ENCODE measurements at places on chromosomes 7 and 10. TPM values are rescaled to one million over a fixed set of nuclear protein-coding genes. Genes with fewer than 3 reads are reported as not detected.

Gene GSTO2
- 3.8 TPM for total RNA-seq

Gene WNT8B
- not detected for total RNA-seq

Gene GUSB
- total RNA-seq, result 23.5 TPM

Gene KLF14
- under 0.01 TPM for total RNA-seq

Gene UFSP1
- total RNA-seq, result 3.9 TPM

Gene STARD3NL
- 85.4 TPM for total RNA-seq

Gene SPDYE16
- total RNA-seq, result 0.33 TPM

Gene GIMAP8
- 0.15 TPM for total RNA-seq

Gene MMS19
- total RNA-seq, result 87.3 TPM

Gene FRMPD2
- total RNA-seq, result not detected

Gene BMPER
- total RNA-seq, result 11.2 TPM

Gene TMEM72
- total RNA-seq, result not detected
